A673 (cell line): ENCODE measurements at places on chromosomes 3 and 15.

GRCh38 chr3:43389388-43390254 is 103.3 kb downstream of the SNRK start:
- H3K27me3 ChIP-seq, result no peaks in the 10 kb centered on the region
- no peaks in the 10 kb centered on the region for H3K4me1 ChIP-seq
- no peak for DNase-seq

GRCh38 chr3:79983118-79983517 is 215.3 kb upstream of the ROBO1 start:
- no peaks in the 10 kb centered on the region for H3K27me3 ChIP-seq
- H3K4me3 ChIP-seq, result no peak overlapping the region
- H3K27ac ChIP-seq, result no peak overlapping the region
- peaks cover 26% of the 10 kb centered on the region for H3K4me1 ChIP-seq

GRCh38 chr3:194089357-194090177 is 46.4 kb upstream of the HES1 start:
- peak; percentile 99 for DNase-seq
- H3K4me3 ChIP-seq, result no peak overlapping the region
- H3K27ac ChIP-seq, result peak overlapping the region; percentile 94
- peaks cover 80% of the 10 kb centered on the region for H3K4me1 ChIP-seq
- no peaks in the 10 kb centered on the region for H3K36me3 ChIP-seq

DNA sequence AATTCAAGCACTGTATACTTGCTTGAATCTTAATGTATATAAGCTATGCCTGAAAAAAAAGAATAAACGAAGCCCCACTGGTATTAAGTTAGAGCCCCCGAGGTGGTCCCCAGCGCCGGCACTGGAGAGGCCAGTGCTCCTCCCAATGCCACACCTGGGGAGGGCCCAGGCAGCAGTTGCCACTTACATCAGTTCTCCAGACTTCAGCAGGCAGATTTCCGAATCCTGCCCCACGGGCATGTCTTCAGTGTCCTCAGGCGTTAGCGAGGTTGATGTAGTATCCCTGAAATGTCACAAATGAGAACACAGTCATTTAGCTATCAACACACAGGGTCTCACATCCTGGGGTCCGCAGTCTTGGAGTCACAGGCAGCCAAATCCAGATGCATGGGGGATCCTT is 7.0 kb upstream of the CXCR6 start:
- DNase-seq, result no peak
- no peaks in the 10 kb centered on the region for H3K36me3 ChIP-seq
- no peaks in the 10 kb centered on the region for H3K27me3 ChIP-seq
- H3K27ac ChIP-seq, result no peak overlapping the region

- H3K4me1 ChIP-seq, result no peaks in the 10 kb centered on the region
- DNase-seq, result no peak
- peaks cover 12% of the 10 kb centered on the region for H3K27me3 ChIP-seq
- no peak overlapping the region for H3K27ac ChIP-seq
- no peak overlapping the region for H3K4me3 ChIP-seq
Observed at GRCh38 chr3:24485511-24485910, 9.1 kb downstream of the THRB start.
